ENCODE measurements at places on chromosomes 12 and 14. TPM values are rescaled to one million over a fixed set of nuclear protein-coding genes. Genes with fewer than 3 reads are reported as not detected.

GRCh38 chr12:28413460-28414109 is 223.3 kb downstream of the CCDC91 start:
- DNase-seq = no peak

GRCh38 chr12:67386869-67387565 is 117.9 kb downstream of the CAND1 start:
- DNase-seq = no peak

DNA sequence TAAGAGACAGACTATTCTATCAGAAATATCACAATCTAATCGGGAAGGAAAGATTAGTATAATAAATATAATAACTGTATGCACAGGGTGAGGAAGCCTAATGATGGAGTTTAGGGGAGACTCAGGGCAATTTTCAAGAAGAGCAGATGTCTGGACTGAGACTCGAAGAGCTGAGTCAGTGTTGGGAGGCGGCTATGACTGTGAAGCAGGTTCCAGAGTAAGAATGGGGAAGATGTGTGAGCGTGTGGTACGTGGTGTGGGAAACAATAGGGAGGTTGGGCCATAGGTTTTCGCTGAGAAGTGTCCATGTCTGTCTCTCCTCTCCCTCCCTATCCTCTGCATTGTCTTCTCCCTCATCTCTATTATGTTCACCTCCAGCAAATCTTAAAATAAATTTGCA is 85.6 kb downstream of the LMO3 start:
- DNase-seq = peak; percentile 19

The P3H3 gene
- 31.7 TPM for total RNA-seq

GRCh38 chr12:58584880-58585279 is 335.4 kb downstream of the LRIG3 start:
- no peak for DNase-seq

The B4GALNT1 gene
- 34.1 TPM for total RNA-seq

The KRT79 gene
- 1.0 TPM for total RNA-seq

The BEGAIN gene
- 0.35 TPM for total RNA-seq

The METTL25 gene
- total RNA-seq = 4.6 TPM

- DNase-seq = no peak
These were observed 99.1 kb upstream of the PPP4R3A start for GRCh38 chr14:91609161-91609560.

DNA sequence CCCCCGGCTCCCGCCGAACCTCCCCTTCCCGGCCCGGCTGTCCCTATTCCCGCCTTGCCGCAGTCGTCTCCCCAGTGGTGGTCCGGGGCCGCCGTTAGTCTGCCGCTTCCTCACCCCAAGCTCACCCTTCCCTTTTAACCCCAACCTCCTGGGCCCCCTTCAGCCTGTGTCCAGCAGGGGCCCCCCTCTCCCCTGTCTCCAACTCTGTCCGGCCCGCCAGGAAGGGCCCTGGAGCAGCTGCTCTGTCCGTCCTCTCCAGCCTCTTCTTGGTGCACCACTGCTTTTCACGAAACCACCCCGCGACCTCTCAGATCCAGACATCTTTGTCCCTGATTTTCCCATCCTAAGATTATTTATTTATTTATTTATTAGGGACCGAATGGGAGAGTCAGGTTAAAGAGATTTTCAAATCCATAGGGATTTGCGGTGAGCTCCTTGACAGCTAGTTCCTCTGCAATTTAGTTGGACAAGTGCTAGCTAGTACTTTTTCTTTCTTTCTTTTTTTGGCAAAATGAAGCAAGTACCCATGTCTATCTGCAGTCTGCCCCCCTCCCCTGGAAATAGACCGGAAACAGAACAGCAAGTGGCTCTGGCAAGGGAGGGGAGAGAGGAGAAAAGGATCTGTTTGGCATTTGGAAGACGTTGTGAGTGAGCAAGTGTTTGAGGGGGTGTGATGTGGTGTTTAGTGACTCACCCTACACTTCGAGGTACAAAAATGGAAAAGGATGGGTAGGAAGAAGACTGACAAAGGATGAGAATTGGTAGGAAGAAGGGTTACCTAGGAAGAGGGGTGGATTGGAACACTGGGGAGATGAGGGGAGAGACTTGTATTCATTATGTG is 632 bp downstream of the UBR7 start:
- peak; percentile 65 for DNase-seq

- peak; percentile 24 for DNase-seq
These were observed 44.6 kb downstream of the C14orf132 start for GRCh38 chr14:96083667-96084320.

- no peak for DNase-seq
These were observed 41.8 kb upstream of the DCN start for GRCh38 chr12:91224401-91224800.

The AJUBA gene
- 89.2 TPM for total RNA-seq

DNA sequence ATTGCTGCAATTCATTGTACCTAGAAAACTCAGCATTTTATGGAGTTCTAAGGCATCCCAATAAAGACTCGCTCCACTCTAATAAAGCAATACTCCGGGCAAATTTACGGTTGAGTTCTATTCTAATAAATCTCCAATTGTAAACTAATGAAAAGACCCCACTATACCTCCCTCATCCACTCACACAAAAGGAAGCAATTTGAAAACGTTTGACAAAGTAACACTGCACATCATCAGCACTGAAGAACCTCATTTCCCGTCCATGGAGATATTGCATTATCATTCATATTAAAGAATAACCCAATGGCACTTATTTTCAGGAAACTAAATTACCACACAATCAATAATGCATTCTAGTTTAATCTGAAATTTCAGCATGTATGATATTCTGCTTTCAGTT is 111.0 kb upstream of the LMO3 start:
- no peak for DNase-seq

- no peak for DNase-seq
These were observed 423.3 kb upstream of the RGS6 start for GRCh38 chr14:71508901-71509300.

The PRICKLE1 gene
- 5.6 TPM for total RNA-seq

- no peak for DNase-seq
These were observed 1117.5 kb downstream of the AACS start for GRCh38 chr12:126182619-126183236.

The RHEBL1 gene
- 5.2 TPM for total RNA-seq

DNA sequence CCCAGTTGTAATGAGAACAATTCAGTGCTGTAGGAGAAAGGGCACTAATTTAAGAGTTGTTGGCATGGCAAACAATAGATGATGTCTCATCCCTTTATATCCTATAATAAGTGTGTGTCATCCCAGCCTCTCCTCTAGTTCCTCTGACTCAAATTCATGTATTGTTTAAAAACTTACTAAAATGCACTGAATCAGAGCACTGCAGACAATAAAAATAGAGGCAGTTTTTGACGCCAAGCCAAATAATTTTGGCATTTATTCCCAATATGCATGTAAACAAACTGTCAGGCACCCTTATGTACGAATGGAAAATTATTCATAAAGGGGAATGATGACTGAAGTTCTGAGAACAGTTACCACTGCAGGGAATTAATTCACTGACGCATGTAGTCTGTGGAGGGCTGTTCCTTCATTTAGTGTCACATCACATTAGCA is 57.9 kb upstream of the TMX1 start:
- peak; percentile 60 for DNase-seq

DNA sequence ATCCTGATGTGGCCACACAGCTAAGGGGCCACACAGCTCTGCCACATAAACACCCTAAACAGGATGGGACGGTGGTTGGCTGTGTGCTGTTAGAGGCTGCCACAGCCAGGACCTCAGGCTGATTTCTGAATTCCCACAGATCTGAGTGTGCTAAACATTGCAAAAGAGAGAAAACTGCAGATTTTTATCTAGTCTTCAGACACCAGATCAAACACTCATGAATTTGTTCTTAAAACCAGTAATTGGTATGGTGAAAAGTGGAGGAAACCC is 190.7 kb downstream of the MON2 start:
- DNase-seq = no peak

GRCh38 chr14:44979740-44980356 is 17.9 kb downstream of the TOGARAM1 start:
- DNase-seq = no peak

DNA sequence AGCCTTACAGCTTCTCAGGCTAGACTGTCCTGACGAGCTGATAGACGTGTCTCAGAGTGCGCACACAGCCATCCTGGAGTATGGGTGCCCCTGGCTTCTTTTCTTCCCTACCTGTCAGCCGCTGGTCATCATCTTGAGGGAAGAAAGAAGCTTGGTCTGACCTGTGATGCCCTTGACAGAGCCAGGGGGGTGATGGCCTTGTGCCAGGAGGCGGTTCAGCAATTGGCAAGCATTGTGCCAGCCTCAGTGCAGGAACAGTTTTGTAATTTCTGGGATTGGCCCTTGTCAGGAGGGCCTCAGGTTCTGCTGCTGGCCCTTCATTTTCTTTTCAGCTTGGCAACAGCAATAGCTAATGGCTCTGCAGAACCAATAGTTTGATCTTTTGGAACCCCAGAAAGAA is 80.1 kb downstream of the ADCK1 start:
- no peak for DNase-seq

GRCh38 chr12:32837974-32838373 is 58.6 kb downstream of the PKP2 start:
- no peak for DNase-seq

- DNase-seq = no peak
These were observed 10.5 kb upstream of the C14orf93 start for GRCh38 chr14:23020143-23021128.

The HOTAIR gene
- total RNA-seq = not detected

The SLC10A1 gene
- total RNA-seq = not detected
